ENCODE measurements at places on chromosomes 7 and 10.
A peak's percentile ranks its signal among the peaks of the same experiment; 100 is the strongest.

- no peak for DNase-seq
Measured at GRCh38 chr7:151134743-151135524, 32.6 kb downstream of the GBX1 start.

GRCh38 chr7:1176891-1177373 lies 16.9 kb upstream of the ZFAND2A start:
- DNase-seq: peak; percentile 50

GRCh38 chr7:35263396-35263795 lies 9.5 kb upstream of the TBX20 start:
- no peak for DNase-seq

- DNase-seq: no peak
Measured at GRCh38 chr10:7471720-7472367, 61.0 kb upstream of the SFMBT2 start.

DNA sequence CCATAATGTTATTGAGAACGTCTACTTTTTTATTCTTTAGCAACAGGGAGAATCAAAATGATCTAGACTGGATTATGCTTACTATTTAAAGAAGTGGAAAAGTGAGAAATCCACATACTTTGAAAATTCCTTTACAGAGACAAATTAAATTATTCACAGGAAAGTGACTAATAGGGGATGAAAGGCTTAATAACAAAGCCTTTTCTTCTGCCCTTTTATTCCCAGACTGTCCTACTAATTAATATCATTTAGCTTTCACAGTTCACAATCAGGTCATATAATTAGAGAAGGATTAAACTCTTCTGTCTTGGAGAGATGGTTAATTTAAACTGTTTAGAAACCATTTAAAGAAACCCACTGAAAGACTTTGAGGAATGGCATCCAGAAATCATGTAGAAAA lies 58.8 kb downstream of the ARL4A start:
- no peak for DNase-seq

- DNase-seq: no peak
Measured at GRCh38 chr7:39304668-39305405, 261.4 kb upstream of the YAE1 start.

- no peak for DNase-seq
Measured at GRCh38 chr10:71443676-71444075, 47.0 kb downstream of the CDH23 start.

GRCh38 chr10:72335394-72336258 lies 19.1 kb downstream of the DNAJB12 start:
- peak; percentile 65 for DNase-seq

- DNase-seq: no peak
Measured at GRCh38 chr10:12568391-12569009, 219.2 kb downstream of the CAMK1D start.

- peak; percentile 44 for DNase-seq
Measured at GRCh38 chr10:18334116-18334867, 194.1 kb downstream of the CACNB2 start.

DNA sequence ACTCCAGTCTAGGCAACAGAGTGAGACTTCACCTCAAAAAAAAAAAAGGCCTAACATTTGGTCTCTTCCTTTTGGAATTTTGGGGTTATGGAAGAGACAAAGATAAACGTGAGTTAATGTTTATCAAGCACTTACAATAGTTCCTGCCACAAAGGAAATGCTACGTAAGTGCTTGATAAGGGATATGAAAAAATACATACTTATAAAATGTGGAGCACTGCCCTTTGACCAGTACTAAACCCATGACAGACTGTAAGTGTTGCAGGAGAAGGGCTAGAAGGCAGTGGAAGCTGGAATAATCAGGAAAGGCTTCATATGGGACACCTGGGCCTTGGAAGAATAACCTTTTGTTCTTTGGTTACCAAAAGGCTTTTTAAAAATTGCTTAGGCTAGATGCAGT lies 25.5 kb downstream of the TMEM248 start:
- no peak for DNase-seq

GRCh38 chr10:5500910-5501309 lies 1.5 kb upstream of the CALML5 start:
- no peak for DNase-seq

GRCh38 chr7:26122745-26123144 lies 29.3 kb upstream of the NFE2L3 start:
- DNase-seq: no peak

GRCh38 chr10:102801978-102802377 lies 35.2 kb downstream of the CYP17A1 start:
- no peak for DNase-seq

- DNase-seq: no peak
Measured at GRCh38 chr10:66805612-66806011, 120.2 kb upstream of the LRRTM3 start.

GRCh38 chr10:61961278-61961677 lies 59.8 kb downstream of the ARID5B start:
- DNase-seq: no peak

Data from fibroblast of the aortic adventitia (primary cell).